ENCODE measurements at places on chromosomes 7 and 10.

- DNase-seq, result no peak
Measured at GRCh38 chr7:19133390-19133789, 11.8 kb downstream of the FERD3L start.

GRCh38 chr10:132169031-132169765, 17.6 kb upstream of the DPYSL4 start:
- DNase-seq, result no peak

DNA sequence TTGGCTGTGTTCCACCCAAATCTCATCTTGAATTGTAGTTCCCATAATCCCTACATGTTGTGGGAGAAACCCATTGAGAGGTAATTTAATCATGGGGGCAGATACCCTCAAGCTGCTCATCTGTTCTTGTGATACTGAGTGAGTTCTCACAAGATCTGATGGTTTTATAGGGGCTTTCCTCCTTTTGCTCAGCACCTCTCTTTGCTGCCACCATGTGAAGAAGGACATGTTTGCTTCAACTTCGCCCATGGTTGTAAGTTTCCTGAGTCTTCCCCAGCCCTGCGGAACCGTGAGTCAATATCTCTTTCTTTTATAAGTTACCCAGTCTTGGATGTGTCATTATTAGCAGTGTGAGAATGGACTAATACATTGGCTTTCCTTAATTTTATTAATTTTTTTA, 527.8 kb downstream of the MDFIC start:
- no peak for DNase-seq

DNA sequence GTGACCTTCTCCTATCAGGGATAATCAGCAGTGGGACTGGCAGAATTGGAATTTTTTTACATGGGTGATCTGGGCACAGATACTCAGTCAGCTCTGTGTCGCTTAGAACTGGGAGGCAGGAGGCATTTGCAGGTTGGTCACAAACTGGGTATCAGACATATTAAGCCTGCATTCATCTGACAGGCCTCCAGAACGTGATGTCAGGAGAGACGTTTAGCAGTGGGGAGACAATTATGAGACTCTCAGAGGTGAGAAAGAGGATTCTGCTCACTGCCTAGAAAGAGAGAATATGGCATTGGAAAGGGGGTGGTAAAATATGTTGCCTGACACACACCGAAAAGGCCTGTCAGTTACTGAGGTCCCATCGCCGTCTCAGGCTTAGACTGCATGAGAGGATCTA, 717.6 kb upstream of the GALNT17 start:
- DNase-seq, result no peak

- no peak for DNase-seq
Measured at GRCh38 chr7:70573696-70574095, 558.2 kb upstream of the GALNT17 start.

DNA sequence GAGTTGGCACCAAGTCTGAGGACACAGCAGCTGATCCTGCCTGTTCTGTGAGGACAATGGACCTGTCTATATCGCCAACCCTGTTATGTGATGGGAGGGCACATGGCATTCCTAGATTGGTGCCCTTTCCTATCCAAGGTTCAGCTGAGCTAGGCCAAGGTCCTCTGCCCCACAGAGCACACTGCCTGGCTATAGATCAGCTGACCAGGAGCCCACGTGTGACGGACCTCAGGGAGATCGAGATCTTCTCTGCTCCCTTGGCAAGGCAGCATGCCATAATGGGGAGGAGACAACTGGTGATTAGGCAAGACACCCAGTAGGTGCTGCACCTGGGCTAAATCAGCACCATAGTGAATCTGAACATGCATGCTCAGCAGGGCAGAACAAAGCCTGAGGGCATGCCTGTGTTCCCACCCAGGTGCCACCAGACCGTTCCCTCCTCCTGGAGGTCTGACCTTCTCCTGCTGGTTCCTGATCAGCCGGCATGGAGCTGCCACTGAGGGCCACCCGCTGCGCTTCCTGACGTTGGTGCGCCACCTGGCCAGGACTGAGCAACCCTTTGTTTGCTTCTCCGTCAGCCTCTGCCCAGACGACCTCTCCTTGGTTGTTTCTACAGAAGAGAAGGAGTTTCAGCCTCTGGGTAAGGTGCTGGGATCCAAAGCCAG, 93.7 kb downstream of the WDFY4 start:
- no peak for DNase-seq

DNA sequence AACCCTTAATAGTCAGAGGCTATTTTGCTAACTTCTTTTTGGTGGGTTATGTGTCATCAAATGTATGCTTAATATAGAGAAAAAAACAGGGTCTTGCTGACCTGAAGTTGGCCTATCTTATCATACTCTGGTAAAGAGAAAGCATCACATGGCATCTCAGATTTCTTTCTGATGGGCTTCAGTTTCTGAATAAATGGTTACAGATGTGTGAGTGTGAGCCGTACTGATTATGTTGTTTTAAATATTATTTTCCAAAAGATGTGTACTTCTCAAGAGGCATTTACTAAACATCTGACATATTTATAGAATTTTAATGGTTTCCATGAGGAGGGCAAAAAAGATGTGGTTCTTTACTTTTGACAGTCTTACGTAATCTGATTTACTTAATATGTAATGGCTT, 28.4 kb downstream of the BBS9 start:
- no peak for DNase-seq

DNA sequence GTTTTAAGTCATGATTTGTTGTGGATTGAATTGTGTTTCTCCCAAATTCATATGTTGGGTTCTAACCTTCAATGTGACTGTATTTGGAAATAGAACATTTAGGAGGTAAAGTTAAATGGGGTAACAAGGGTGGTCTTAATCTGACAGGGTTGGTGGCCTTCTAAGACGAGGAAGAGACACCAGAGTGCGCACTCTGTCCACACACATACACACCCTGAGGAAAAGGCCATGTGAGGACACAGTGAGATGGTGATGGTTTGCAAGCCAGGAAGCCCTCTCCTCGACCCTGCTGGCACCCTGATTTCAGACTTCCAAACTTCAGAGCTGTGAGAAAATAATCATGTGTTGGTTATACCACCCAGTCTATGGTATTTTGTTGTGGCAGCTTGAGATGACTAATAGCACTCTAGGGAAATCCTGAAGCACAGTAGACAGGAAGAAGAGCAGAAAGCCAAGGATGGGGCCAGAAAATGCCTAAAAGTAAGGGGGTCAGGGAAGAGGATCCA, 28.0 kb upstream of the SEM1 start:
- DNase-seq, result no peak

- no peak for DNase-seq
Measured at GRCh38 chr7:4123823-4124222, 558.3 kb upstream of the FOXK1 start.

DNA sequence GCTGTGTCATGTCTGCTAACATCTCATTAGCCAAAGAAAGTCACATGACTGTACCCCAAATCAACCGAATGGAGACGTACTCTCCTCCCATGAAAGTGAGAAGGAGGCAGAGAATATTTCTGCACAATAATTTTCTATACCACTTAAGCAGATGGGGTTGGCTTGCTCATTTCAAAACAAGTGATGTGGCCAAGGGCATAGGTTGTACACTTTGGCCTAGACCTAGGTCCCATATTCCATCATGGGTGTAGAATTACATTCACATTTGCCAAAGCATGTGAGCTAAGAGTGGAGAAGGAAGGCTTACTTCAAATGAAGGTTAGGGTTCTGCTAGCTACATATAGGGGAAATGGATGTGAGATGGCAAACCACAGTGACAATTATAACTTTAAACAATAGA, 83.0 kb downstream of the ZNF365 start:
- no peak for DNase-seq

DNA sequence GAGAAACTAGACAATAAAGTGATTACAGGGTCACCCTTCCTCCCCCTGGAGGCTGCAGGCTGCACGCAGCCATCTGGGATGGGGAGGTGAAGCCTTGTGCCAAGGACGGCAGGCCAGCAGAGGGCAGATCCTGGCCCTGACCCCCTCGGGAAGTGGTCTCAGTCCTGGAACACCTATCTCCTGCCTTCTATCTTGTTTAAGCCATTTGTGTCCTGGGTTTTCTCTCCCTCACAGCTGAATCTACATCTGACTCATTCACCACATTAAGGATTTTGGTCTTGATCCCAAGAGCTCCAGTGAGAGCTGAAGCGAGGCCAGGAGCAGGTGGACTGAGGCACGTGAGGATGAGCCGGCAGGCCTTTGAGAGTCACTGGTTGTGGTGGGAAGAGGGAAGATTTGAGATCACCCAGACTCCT, 16.4 kb upstream of the PARP12 start:
- DNase-seq, result no peak

- no peak for DNase-seq
Measured at GRCh38 chr10:119642556-119643111, 8.5 kb upstream of the BAG3 start.

GRCh38 chr10:283916-284356, 148.7 kb downstream of the ZMYND11 start:
- no peak for DNase-seq

DNA sequence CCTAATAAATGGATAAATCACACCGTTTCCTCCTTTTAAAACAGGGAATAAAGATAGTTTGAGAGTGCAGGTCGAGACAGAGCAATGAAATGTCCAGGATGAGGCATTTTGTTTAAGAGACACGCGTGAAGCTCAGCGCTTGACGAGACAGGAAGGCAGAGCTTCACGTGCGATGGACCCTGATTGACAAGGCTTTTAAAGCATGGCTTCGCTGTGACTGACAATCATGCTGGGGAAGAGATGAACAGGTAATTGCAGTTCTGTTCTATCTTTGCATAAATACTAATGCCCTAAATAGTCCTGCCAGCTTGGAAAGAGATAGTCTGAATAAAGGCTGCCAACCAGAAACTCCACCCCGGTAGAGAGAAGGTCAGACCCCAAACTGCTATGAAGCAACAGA, 442.3 kb upstream of the PFKP start:
- no peak for DNase-seq

Data from LNCaP clone FGC (cell line).